HS-5 (cell line): ENCODE measurements at places on chromosomes 16 and 17.

DNA sequence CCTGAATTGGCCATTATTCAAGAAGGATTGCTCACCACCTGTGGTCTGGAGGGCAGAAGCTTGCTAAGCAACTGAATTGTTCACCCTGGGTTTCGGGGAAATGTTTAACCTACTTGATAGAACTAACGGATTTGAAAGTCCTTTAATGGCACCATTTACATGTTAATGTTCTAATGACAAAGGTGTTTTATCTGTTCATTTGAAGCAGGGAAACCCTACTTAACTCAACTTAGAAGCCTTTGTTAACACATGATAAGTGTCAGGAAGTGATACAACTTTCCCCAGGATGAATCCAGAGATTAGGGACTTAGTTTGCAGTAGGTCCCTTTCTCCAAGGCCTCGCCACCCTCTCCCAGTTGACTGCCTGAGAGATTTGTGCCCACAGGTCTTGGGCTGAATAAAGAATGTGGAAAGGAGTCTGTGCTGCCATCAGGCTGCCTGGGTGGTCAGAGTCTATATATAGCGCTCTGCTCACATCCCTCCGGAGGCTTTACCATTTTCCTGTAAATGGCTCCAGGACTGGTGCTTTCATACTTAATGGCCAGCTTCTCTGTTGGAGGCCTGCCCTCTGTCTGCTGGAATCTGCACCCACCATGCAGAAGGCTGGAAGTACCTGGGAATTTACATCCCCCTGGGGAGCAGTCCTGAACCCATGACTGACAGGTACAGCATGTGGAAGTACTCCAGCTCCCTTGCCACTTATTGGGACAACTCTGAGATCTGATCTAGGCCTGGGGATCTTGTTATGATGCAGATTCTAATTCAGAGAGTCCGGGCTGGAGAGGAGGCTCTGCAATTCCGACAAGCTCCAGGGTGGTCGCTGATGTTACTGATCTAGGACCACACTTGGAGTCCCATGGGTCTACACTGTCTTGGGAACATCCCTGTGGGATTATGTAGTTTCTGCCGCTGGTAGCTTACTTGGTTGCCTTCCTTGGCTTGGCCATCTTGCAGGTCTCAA, 99.9 kb downstream of the ASIC2 start:
- DNase-seq: no peak

DNA sequence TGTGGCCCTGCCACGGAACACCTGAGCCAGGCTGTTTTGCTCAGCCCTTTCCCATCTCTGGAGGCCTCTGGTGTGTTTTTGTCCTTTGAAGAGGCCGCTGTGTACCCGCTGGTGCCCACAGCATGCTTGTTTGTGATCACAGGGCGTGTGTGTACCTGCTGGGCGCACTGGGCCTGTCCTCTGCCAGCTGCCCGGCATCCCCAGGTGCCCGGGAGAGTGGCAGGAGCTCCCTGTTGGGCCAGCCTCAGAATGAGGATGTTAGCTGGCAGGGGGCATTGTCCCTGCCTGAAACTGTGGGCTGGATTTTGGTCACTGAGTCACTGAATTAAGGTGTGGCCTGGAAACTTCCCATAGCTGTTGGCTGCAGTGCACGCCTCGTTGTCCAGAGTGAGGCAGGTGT, 31.1 kb downstream of the BAIAP2 start:
- DNase-seq: no peak

- no peak for DNase-seq
Observed at GRCh38 chr17:62975206-62975605, 9.2 kb downstream of the TANC2 start.

DNA sequence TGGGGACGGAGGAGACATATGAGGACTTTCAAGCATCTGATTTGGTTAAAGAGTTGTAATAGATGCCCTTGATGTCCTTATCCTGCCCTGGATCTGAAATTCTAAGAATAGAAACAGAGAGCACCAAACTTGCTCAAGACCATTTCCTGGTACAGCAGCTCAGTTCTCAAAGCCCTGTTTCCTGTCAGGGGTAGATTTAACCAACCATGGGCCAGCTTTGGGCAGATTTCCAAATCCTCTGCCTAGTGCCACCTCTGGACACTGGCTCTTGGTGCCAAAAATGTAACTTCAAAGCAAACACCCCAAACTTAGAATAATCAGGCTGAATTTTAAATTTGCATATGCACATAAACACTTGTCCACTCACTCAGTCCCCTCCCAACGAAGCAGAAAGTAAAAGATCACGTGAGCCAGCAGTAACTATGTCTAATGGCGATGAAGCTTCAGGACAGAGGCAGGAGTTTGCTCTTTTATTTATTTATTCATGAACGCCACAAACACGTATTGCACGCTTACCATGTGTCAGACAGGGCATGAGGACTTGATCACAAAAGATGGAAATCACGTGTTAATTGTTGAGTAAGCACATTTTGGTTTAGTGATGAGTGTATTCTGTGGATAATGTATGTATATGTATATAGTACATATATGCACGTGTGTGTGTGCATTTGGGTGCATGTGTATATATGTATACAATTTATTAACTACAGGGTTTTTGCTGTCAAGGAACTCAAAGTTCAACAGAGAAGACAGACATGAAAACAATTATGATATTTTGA, 23.1 kb upstream of the SDK2 start:
- DNase-seq: no peak

DNA sequence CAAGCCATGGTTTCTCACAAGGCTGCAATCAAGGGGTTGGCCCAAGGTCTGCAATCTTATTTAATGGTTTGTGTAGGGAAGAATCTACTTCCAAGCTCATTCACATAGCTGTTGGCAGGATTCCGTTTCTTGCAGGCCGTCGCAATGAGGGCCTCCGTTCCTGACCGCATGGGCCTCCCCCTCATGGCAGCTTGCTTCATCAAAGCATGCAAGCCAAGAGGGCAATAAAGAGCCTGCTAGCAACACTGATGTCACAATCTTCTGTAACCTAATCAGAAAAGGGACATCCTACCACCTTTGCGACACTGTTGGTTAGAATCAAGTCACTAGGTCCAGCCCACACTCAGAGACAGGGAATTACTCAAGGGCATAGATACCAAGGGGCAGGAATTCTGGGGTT, 95.5 kb downstream of the CCT6B start:
- DNase-seq: no peak

- no peak for DNase-seq
Observed at GRCh38 chr16:5905935-5906334, 808.3 kb upstream of the EEF2KMT start.

- DNase-seq: peak; percentile 40
Observed at GRCh38 chr17:36849871-36850348, 87.4 kb upstream of the LHX1 start.

- DNase-seq: peak; percentile 83
Observed at GRCh38 chr16:68993885-68994284, 111.6 kb upstream of the HAS3 start.

DNA sequence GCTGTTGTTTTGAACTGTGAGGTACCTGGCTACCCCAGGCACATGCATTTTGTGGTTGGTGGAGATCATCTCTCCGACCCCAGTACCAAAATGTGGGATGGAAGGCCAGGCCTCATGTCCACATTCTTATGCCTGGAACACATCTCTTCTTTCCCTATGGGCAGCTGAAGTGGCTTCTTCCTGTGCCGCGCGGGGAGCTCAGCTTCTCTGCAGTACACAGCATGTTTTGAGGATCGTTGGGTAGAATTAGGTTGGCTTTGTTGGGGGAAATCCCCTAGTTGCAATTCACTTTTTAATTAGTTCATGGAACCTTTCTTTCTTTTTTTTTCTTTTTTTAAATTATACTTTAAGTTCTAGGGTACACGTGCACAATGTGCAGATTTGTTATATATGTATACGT, 242.1 kb downstream of the MSI2 start:
- no peak for DNase-seq

DNA sequence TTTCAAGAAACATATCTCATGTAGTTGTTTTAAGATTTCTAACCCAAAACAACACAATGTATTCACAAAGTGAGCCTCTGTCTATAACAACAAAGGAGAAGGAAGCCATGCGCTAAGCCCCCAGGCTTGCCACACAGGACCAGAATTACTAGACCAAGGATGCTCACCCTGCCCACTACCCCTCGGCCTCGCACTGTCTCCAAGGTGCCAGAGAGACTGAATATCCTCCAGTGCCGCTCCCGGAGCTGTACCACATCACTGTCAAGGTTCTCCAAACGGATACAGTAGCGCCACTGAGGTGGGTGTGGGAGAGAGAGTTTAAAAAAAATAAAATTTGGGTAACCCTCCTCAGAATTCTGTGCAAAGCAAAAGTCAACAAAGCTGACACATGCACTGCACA, 7.1 kb downstream of the POLDIP2 start:
- no peak for DNase-seq

DNA sequence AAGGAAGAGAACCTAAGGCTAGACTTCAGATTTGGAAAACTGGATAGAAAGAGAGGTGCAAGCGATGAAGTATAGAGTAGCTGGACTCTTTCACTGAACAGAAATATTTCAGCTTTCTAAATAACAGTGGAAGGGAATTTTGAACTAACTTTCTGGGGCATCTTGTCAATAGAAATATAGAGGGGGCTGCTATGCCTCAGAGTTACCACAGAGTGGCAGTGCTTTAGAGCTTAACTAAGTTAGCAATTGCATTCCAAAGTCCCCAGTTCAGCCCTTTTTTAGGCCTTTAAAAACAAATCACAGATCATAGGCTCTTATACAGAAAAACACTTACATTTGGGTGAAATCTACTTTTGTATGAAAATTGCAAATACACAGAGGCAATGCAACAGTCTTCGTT, 154.2 kb upstream of the CDH8 start:
- no peak for DNase-seq

DNA sequence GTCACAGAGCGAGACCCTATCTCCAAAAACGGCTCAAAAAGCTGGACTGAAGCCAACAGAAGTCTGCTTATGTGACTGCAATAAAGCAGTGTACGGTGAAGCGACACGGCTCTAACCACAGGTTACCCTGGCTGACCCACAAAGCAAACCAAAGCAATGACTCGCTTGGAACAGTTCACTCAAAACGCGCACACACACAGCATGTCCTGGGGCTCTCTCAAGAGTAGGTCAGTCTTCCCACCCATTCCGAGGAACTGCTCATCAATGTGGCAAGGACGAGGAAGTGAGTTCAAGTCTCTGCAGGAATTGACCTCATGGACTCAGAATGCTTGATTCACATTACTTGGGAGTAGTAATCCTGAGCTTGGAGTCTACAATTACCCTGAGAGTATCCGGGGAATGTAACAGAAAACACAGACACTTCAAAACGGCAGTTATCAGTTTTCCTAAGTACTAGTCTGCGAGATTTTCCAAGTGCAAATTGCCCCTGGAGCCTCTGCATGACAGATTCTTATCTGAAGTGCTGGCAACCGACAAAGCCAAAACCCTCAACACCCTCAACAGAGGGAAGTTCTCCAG, 25.4 kb downstream of the PELP1 start:
- DNase-seq: peak; percentile 73

GRCh38 chr16:54268766-54269165, 17.8 kb downstream of the IRX3 start:
- DNase-seq: no peak

DNA sequence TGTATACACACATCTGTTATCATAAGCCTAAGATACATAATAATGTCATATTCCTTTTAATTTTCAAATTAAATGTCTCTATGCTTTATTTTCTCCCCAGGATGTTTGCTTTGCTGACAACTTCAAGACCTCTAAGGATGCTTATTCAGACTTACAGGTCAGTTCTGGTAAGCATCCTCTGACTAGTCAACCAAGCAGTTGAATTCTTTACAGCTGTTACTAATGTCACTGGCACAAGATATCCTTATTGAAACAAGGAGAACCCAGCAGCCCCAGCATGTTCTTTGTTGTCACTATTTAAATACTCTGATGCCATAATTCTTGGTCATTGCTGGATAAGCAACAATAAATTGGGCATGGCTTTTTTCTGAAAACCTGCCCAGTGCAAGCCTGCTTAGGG, 232.3 kb upstream of the PMFBP1 start:
- DNase-seq: no peak

GRCh38 chr16:49292413-49292812, 10.8 kb upstream of the CBLN1 start:
- DNase-seq: no peak

- DNase-seq: no peak
Observed at GRCh38 chr16:22093996-22094395, 1.7 kb downstream of the VWA3A start.

- no peak for DNase-seq
Observed at GRCh38 chr16:22250522-22250921, 44.4 kb downstream of the EEF2K start.

DNA sequence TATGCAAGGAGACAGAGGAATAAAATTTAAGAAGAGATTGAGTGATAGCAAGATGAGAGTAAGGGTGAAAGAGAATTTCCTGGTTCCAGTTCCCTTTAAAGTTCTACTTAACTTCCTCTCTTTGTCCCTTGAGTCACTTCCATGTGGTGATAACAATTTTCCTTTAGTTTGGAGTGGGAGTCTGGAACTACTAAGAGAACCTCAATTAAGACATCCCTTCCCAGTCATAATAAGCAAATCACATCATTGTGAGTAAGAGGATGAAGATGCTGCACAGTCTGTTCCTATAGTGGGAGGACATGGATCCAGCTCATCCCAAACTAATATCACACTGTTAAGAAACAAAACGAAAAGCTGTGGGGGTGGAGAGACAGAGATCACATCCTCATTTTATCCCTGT, 24.4 kb downstream of the TBX21 start:
- DNase-seq: no peak

GRCh38 chr17:81648013-81648706, 8.2 kb downstream of the PDE6G start:
- DNase-seq: no peak

GRCh38 chr16:2609827-2610470, 72.1 kb downstream of the PDPK1 start:
- DNase-seq: no peak

- no peak for DNase-seq
Observed at GRCh38 chr16:29784157-29784556, 6.1 kb downstream of the ZG16 start.

GRCh38 chr17:80053102-80053501, 16.7 kb downstream of the CCDC40 start:
- no peak for DNase-seq

- DNase-seq: no peak
Observed at GRCh38 chr16:84090211-84090610, 26.5 kb downstream of the MBTPS1 start.

- no peak for DNase-seq
Observed at GRCh38 chr16:77304877-77305276, 105.7 kb downstream of the SYCE1L start.

DNA sequence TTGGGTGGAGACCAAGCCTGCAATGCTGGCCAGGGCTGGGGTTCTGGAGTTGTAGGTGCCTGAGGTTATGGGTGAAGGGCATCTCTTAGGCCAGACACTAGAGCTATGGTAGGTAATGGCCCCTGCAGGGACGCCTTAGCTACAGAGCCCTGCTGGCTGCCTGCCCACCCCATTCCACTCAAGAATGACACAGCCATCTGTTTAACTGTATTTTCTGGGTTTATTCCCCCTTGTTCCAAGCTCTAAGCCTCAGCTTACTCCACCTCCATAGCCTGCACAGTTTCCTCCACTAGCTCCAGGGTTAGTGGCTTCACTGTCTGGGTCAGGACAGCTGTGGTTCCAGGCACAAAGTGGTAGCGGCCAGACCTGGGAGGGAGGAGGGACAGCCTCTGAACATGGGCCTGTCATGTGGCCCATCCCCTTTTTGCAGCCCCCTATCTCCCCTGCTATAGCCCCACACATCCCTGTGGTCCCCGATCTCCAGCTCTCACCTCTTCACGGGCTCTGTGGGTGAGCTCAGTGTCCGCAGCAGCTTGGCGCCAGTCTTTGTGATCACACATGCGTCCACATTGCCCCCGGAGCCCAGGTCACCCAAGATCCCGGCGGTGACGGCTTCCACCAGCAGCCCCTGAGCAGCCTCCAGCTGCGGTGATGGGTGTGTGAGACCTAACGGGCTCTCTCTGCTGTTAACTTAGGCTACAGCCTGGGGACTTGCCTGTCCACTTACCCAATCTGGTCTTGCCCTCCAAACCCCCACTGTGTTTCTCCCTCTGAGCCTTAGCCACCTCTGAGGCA, 2.1 kb downstream of the PSMB10 start:
- no peak for DNase-seq
